ENCODE measurements at places on chromosomes 16 and 17.

DNA sequence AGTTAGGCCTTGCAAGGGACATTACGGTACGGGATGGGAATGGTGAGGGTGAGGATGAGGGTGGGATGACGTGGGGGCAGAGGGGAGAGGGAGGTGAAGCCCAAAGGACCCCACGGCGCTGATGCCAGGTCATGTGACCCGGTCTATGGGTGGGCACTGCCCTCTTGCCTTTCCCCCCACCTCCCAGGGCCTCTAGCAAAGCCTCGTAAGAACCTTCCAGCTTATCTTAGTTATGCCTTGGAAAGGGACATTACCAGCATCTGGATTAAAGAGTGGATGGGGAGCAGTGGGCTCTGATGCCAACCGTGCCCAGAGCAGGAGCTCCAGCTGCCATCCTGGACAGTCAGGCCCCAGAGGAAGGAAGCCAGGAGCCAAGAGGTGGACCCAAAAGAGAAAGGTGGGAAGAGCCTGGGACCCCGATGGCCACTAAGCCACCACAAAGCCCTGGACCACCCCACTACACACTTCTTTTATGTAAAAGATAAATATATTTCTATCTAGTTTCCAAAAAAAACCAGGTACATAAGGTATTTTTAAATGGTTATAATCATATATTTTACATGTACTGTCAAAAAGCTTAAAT lies 40.9 kb downstream of the TK2 start:
- no peak for DNase-seq

- DNase-seq, result no peak
Measured at GRCh38 chr16:48608871-48609651, 919 bp downstream of the N4BP1 start.

DNA sequence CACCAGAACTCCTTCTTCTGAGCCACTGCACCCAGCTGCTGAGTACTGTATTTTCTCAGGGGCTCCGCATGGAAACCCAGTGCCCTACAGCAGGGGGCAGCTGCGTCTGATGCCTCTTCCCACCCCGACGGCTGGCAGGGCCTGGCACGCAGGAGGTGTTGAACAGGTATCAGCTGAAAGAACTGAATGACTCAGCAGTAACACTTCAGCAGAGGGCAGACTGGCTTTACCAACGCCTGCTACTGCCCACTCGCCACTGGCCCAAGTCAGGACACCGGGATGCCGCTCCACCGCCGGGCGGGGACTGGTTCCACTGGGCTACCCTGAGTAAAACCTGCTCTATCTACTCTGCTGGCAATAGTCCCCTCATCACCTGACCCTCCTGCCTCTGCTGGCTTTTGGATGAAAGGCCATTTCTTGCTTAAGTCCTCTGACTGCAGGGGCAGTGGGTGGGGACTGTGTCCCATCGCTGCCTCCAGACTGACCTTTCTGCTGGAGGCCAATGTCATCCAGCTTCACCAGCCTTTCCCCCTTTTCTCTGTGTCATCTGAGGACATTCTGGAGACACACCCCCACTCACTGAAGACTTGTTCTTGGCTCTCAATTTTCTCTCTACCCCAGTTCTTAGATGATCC lies 100.4 kb upstream of the FA2H start:
- DNase-seq, result no peak

GRCh38 chr16:20380782-20381181 lies 23.8 kb downstream of the PDILT start:
- DNase-seq, result no peak

DNA sequence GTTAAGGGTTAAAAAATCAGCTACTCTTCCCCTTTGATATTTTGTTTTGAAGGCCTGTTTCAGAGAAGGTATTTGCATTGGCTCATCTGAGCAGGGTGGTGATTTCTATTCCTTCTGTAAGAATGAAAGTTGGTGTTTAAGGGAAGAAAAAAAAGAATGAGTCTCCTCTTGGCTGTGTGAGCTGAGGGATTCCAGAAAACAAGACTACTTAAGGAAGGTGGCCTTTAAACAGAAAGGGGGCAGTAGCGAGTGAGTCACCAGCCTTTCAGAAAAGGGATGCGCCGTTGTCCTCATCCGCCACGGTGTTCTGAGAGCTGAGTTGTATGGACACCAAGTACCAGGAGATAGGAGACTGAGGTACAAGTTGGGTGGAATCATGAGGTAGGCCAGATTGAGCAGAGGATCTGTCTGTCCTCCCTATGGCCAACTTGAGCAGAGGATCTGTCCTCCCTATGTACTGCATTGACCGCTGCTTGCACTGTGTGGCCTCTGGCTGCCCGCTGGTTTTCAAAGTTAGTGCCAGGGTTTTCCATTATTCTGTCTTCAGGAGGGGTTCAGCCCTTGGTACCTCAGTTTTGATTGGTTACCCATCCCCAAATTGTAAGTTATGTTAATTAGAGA lies 8.2 kb downstream of the PRKCA start:
- DNase-seq, result no peak

DNA sequence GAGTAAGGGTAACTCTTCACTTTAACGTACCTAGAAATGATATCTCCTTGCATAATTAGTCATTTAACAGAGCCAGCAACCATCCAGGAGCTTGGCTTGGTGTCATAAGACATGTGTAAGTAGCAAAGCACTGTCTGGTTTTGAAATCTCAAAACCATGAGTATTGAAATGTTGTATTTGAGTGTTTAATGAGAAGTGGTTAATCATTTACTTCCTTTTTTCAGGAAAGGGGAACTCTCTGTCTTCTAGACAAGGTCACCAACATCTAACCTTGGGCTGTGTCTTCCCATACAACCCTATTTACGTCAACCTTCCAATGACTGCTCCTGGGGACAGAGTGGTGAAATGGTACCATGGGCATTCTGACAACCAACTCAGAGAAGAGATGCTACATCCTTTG lies 27.1 kb downstream of the PMP22 start:
- DNase-seq, result no peak

GRCh38 chr16:55734665-55735064 lies 78.9 kb downstream of the SLC6A2 start:
- DNase-seq, result no peak

DNA sequence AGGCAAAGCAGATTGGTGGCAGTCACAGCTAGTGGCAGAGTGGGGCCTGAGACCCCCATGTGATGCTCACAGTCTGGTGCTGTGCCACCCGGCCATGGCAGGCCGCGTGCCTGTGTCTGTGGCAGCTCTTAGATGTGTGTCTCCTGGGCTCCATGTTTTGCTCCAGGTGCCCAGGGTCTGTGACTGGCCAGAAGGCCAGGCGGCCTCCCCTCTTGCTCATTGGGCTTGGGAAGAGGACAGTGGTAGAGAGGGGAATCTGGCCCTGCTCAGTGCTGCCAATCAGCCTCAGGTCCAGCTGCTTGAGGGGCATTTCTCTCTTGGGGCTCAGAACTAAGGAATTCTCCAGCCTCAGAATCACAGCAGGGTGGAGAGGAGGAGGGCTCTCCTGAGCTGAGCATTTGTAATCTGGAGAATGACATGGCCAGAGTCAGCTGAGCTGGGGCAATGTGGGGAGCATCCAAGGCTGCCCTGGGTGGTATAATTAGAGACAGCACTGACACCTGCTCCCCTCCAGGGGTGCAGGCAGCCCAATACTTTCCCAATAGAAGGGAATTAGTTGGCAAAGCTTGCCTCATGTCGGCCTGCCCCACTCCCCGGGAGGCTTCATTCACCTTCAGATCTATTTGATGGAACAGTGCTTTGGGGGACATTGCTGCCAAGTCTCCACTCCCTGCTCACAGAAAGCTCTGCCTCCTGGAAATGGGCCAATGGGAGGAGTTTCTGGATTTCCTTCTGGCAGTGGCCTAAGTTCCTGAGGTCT lies 2.7 kb upstream of the LASP1NB start:
- peak; percentile 79 for DNase-seq

DNA sequence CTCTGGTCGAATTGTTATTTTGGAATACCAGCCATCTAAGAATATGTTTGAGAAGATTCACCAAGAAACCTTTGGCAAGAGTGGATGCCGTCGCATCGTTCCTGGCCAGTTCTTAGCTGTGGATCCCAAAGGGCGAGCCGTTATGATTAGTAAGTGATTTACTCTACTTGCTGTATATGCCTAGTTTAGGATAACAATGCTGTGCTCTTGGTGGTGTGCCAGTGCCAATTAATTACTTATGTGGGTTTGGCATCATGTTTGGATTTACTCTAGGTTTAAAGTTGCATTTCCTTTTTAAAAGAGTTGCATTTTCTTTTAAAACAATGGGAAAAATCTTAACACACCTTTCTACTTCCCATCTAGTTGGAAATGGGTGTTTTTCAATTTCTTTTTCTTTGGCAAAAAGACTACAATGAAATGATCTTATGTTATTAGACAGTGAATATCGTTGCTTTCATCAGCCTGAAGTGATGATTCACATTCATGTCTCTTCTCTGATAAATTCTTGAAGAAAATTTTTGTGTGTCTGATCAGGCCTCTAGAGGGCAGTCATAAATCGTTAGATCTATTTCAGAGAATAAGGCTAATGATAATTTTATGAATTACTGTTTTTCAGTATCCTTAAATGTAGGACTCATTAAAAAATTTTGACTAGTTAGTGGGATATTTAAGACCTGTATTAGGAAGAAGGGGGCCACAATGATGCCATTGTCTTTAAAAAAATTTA lies 5.6 kb downstream of the SF3B3 start:
- DNase-seq, result peak; percentile 49

GRCh38 chr17:20053361-20053964 lies 44.3 kb downstream of the SPECC1 start:
- DNase-seq, result no peak

DNA sequence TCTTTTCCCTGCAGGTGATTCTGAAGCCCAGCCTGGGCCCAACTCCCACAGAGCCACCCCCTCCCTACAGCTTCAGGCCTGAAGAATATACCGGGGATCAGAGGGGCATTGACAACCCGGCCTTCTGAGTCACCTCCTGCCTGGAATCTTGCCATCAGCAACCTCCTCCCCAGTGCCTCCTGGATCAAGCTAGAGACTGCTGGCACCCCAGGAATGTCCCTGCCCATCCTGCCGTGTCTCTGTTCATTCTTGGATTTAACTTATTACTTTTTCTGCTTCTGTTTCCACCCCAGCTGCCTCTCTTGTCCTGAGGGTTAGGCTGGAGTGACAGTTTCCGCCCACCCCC lies 4.9 kb downstream of the TMEM92 start:
- no peak for DNase-seq

- peak; percentile 10 for DNase-seq
Measured at GRCh38 chr17:77836557-77837041, 121.9 kb upstream of the TNRC6C start.

- no peak for DNase-seq
Measured at GRCh38 chr16:79263425-79263824, 337.1 kb downstream of the MAF start.

DNA sequence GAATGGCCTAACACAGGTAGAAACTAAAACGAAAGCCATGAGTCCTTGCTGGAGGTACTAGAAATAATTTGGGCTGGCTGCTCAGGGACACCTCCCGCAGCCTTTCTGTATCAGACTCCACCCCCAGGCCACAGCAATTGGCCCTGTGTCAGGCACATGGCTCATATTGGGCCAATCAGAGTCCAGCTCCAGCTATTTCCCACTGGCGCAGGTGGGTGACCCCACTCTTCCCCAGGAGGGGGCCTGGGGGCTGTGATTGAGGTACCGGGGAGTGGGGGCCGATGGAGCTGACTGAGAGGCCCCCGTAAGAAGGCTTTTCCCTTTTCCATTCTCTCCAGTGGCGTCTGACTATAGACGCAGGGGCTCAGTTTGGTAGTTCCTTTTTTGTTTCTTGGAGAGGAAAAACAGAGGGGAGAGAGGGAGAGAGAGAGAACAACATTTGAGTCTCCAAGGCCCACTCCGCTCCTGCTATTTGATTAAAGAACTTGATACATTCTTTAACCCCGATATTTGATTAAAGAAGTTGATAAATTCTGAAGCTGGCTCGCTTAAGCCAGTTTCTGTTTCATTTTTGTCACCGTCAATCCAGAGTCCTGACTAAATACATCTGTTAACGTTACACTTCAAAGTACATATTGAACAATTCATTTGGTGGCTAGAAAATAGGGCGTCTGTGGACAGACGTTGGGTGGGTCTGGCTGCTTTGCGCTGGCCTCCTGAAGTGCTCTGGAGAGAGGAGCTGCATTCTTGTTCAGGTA lies 26.3 kb downstream of the FOXL1 start:
- no peak for DNase-seq

DNA sequence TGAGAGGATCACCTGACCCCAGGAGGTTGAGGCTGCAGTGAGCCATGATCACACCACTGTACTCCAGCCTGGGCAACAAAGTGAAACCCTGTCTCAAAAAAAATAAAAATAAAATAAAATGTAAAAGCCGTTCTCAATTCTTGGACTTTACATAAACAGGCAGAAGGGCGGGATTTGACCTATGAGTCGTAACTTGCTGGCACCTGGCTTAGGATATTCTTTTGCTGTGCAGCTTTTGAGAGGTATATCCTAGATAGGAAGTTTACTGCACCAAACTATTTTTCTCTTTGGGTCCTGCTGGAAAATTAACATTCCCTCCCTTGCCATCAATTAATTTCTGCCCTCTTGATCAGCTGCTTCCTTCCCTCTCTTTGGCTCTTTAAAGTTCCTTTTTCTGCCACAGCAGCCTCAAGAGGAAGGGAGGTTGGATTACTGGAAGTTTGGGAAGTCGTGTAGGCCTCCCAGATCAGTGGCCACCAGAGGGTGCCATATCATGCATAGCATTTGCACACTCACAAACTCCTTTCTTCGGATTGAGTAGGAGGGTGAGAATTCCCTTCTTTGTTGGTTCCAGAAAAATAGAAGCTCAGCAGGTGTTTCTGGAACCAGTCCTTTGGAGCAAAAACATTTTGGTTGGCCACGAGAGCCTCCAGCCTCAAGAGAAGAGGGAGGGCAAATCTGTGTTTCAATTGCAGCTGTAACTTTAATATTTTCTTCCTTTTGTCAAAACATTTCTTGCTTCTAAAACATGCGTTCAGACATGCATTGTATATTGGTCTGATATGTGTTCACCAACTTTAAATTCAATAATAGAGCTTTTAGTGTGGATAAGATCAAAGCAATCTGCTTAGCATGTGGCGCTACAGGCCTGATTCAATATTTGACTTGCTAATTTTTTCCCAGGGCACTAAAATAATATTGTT lies 147.3 kb downstream of the CCDC182 start:
- DNase-seq, result peak; percentile 65

GRCh38 chr17:488993-489757 lies 136.6 kb upstream of the RPH3AL start:
- DNase-seq, result no peak

GRCh38 chr16:68710211-68710610 lies 26.9 kb upstream of the CDH1 start:
- no peak for DNase-seq

DNA sequence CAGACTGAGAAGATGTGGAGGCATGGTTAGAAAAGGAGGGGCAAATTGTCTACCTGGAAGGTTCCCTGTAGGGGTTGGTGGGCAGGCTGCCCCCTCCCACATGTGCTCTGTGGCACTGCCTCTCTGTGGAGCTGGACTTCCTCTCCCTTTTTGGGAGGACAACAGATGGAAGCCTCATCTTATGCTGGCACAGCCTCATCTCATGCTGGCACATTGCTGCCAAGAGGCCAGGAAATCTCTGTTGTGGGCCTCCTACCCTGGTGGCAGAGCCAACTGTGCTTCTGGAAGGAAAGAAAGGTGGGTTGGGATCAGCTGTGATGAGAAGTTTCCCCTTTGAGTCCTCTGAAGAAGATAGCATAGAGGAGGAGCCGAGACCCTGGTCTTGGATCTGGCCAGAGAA lies 19.7 kb upstream of the BRD7 start:
- no peak for DNase-seq
